Bone marrow (tissue), 2 donors: ENCODE measurements at places on chromosomes 16 and 17.

DNA sequence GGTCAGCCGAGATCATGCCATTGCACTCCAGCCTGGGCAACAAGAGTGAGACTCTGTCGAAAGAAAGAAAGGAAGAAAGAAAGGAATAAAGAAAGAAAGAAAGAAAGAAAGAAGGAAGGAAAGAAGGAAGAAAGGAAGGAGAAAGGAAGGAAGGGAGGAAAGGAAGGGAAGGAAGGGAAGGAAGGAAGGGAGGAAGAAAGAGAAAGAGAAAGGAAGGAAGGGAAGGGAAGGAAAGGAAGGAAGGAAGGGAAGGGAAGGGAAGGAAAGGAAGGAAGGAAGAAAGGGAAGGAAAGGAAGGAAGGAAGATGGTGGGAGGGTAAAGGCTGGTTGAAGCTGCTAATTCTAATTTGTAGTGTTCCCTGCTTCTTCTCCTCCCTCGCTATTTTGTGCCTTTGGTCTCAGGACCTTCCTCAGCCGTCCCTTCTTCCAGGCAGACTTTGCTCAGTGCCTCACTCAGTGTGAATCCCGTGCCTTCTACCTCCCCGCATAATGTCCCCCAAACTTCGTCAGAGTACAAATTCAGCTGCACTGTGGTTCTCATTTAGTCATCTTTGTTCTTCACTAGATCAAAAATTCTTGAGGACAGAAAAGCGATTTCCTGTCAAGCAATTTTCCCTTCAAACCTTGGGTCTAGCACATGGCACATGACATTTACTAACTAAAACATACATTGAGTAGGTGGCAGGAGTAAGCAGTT lies 31.1 kb upstream of the PAFAH1B1 start:
- DNase-seq = no peak

DNA sequence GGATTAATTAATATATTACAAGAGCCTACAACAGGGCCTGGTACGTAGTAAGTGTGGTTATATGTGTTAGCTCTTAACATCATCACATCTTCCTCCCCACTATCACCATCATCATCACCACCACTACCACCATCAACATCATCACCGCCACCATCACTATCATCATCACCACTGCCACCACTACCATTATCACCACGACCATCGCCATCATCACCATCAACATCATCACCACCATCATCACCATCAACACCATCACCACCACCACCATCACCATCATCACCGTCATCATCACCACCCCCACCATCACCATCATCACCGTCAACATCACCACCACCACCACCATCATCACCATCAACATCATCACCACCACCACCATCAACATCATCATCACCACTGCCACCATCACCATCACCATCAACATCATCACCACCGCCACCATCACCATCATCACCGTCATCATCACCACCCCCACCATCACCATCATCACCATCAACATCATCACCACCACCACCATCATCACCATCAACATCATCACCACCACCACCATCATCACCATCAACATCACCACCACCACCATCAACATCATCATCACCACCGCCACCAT lies 7.8 kb upstream of the IL4R start:
- no peak for DNase-seq

DNA sequence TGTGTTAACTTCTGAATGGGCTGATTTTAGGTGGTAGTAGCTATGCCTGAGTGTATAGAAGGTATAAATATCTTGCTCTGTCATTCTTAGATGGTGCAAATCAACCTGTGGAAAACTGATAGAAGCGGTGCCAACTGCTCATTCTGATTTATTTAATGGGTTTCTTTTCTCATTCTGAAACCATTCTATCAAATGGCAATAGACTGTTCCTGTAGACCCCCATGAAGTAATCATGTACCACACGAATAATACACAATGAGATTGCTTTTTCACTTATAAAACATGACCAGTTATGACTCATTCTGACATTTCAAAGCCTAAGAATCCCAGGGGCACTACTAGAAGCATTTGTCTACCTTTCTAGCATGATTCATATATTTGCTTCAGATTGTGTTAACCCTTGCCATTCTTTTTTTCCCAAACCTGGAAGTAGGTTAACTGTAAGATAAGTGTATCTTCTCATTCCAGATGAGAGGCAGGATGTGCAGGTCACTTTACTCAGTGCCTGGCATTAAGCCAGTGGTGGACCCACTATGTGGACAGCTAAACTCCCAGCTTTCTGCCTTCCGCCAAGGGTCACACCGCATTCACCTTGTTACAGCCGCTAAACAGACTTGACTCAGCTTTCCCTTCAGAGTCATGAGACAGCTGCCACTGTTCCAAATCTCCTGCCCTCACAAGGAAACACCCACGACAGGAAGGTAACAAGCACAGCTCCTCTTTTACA lies 16.4 kb upstream of the SLC16A11 start:
- no peak for DNase-seq

GRCh38 chr16:27080895-27081294 lies 14.2 kb downstream of the C16orf82 start:
- no peak for DNase-seq

DNA sequence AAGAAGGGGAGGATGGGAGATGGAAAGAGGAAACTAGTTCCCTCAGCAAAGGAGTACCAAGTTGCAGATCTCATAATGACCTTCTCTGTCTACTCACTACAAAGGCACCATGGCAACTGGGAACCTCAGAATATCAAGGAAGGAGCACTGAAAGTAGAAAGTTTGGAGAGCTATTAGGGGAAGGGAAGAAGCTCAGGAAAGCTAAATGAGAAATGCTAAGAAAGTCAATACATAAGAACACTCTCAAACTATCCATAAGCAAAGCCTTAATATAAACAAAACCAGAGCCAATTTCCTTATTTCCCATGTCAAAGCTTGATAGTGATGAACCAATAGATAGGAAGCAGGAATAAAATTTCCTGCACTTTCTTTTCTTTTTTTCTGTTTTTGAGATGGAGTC lies 57.9 kb upstream of the C17orf78 start:
- no peak for DNase-seq

- no peak for DNase-seq
Measured at GRCh38 chr17:9932491-9932890, 27.4 kb upstream of the RCVRN start.

DNA sequence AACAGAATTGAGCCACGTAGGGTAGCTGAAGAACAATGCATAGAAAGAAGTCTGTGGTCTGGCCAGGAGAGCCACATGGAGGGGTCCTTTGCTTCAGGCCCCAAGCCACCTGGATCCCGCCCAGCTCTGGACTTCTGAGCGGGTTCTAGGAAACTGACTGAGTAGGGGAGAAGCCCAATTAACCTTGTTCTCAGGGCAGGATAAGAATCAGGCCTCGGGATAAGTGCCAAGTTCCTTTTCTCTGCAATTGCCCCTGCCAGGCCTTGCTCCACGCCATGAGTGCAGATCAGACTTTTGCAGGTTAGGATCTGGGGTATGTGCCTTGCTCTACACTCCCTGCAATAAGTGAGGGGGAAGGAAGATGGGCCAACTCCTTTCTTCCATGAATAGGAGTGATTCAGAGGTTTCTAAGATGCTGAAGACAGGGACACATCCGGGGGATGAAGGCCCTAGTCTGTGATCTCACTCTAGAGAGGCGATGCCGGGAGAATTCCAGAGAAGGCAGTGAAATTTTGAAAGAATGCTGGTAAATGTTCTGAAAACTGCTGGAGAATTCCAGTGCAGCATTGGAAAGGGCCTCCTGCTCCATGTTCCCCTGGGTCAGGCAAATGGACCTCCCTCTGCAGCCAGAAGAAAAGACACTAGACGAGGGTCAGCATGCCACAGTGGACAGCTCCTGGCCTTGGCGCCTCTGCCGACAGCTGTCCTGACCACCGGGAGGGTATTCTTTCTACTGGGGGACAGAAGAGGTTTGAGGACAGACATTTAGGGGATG lies 5.8 kb downstream of the NEUROD2 start:
- DNase-seq = no peak

DNA sequence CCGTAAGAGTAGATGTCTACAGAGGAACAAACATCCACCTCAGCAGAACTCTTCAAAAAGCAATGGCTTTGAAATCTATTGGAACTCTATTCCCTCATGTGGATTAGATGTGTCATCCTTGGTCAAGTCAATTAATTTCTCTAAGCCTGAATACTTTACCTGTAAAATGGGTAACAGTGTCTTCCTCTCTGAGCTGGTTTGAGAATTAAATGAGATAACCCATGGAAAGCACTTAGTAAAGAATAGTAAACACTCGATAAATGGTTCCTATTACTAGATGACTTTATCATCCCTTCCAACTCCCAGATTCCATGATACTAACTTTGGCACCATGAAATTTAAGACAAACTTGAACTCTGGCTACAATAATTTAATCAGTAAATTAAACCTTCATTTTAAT lies 89.1 kb downstream of the SKAP1 start:
- DNase-seq = no peak

- no peak for DNase-seq
Measured at GRCh38 chr17:61378658-61379456, 20.8 kb upstream of the TBX2 start.

DNA sequence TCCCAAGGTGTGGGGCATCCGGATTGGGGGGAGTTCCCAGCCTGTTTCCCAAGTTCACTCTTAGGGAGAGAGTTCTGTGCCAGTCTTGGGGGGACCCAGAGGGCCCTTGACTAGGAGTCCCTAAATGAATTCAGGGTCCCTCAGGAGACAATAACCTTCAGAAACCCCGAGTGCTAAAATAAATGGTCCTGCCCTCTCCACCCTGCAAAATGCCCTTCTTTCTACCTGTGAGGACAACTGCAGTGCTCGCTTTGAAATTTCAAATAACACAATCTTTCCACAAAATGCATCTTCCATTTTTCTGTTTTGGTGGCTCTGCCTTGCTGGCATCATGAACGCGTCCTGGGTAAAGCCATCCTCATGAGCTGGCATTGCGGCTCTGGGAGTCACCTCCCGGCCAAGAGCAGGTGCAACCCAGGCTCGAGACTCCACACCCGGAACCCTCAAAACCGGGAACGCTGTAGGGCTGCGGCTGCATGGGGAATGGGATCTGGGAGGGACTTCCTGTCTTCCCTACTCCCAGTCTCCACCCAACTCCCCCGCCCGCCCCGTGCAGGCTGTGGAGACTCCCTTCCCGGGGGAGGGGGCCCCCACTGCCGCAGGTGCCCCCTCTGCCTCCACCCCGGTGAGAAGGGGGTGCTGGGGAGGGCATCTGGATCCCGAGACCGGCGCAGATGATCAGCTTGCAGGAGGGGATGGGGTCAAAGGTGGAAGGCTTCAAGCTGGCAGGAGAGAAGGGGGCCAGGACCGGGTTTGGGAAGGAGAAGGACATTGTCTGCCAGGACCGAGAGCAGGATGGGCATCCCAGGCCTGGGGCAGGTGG lies at the start of gene ZNF205:
ZNF205 (plus strand) TSS at position 529 of the 823 bp plus-strand sequence. CDS start 845 bp downstream, outside the sequence.
- no peak for DNase-seq

- peak; percentile 66 for DNase-seq
Measured at GRCh38 chr16:57810197-57811031, 8.1 kb upstream of the KIFC3 start.

GRCh38 chr16:3195975-3196374 lies 8.0 kb downstream of the OR1F1 start:
- DNase-seq = no peak

GRCh38 chr16:66154801-66155200 lies 211.7 kb upstream of the CDH5 start:
- DNase-seq = no peak

DNA sequence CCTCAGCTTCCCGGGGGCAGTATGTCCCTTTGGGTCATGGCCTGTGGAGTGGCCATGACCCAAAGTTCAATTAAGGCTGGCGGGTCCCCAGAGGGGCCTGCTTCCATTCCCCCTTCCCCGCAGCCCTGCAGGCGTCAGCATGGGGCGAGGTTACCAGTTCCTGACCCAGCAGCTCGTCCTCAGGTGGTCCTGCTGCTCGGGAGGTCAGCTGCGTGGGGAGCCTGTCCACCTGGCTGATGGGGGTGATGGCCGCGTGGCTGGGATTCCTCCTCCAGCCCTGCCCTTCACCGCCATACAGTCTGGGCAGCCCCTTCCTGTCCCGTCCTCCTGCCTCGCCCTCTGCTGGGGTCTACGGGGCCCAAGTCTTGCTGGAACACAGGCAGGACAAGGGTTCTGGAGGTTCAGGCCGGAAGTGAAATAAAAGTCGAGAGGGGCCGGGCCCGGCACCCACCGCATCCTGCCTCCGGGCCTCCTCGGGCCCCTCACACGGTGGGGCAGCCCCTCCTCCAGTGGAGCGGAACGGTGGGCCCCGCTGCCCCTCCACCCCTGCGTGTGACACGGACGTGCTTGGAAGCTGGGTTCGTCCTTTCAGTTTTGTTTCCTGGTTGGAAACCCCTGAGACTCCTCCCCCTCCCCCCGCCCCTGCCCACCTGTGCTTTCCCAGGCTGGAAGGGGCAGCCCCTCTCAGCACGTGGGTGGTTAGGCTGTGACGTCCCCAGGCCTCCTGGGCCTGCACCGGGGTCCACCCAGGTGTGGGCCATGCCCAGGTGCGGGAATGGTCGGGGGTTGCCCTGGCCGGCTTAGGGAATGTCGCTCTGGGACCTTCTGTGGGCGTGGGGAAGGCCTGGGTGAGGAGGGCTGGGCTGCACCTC lies 6.8 kb downstream of the UBALD2 start:
- no peak for DNase-seq

DNA sequence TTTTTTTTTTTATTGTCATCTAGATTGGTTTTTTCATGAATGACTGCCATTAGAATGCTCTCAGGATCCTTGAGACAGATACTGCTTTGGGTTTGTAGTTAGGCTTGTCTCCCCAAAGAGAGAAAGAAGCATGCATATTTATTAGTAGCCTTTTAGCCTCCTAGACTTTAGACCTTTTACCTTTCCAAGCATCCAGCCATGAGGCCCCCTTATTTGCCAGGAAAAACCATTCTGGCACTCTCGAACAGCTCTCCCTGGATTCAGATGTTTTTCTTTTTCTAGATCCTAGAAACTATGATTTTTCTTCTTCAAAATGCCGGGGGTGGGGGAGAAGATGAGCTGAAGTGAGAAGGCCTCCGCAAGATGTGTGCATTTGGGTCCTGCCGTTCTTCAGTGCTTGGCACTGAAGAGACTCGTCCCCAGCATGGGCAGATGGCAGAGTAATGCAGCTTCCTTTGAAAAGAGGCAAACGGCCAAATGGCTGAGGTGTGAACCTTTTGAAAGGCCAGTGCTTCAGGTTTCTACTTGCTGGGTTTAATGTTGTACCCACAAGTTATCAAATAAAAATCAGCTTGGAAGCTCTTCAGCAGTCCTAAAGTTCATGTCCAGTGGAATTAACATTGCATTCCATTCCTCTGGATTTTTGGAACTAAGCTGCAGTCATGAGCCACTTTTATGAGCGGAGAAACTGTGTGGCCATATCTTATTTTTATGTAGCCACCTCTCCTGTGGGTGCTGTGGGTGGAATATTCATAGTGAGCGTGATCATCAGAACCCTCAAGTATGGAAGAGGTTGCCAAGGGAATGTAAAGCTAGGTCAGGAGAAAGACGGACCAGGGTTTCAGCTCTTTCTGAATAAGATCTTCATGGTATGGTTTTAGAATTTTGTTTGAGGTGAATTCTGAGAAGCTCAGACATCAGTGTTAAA lies 7.2 kb downstream of the SOCS7 start:
- DNase-seq = no peak

DNA sequence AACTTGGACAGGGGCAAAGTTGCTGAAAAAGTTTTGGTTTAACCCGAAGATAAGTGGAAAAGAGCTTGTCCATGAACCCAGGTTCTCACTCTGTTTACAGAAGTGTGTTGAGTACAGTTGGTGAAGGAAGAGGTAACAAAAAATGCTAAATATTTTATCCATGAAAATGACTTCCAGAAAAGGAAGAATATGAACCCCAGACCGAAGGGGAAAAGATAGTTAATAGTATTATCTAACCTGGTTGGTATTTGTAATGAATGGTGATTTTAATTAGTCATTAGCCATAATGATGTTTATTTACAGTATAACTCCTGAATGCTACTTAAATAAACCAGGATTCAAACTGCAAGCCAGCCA lies 574 bp upstream of the TMEM106A start:
- DNase-seq = no peak
